ENCODE measurements at places on chromosomes 7 and 10.

- DNase-seq = no peak
Measured at GRCh38 chr7:110186334-110186733, 904.6 kb upstream of the LRRN3 start.

GRCh38 chr10:124748953-124749645, 4.9 kb upstream of the FAM53B start:
- no peak for DNase-seq

GRCh38 chr10:19250546-19250945, 201.9 kb downstream of the MALRD1 start:
- peak; percentile 24 for DNase-seq

DNA sequence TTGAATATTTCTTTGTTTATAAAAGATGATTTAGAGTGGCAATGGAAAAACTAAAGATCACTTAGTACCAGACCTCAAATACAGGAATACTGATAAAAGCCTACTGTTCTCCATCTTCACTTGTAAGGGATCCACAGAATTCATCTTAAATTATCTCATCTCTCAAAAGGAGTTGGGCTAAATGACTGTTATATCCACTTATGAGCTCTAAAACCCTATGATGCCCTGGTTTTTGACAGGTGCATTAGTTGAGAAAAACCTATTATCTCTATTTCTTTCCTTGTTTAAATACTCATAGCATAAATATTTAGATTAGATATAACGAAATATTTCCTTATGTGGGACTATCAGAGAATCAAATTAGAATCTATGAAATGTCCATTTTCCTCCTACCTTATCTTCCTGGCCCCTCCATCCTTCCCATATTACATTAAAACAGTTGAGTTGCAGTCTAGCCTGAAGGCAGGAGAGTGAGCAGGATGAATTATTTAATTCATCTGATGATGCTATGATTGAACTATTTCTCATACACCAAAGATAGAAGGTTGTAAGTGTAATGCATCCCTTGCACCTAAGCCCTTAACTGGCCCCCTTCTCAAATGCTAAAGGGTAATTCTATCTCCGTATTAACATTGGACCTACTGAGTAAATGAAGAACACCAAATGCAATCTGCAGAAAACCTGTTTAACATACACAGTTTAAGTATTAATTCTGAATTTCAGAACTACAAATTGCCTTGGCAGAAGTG, 29.7 kb downstream of the PPP3CB start:
- no peak for DNase-seq

- no peak for DNase-seq
Measured at GRCh38 chr7:101114492-101114891, 12.4 kb upstream of the SERPINE1 start.

DNA sequence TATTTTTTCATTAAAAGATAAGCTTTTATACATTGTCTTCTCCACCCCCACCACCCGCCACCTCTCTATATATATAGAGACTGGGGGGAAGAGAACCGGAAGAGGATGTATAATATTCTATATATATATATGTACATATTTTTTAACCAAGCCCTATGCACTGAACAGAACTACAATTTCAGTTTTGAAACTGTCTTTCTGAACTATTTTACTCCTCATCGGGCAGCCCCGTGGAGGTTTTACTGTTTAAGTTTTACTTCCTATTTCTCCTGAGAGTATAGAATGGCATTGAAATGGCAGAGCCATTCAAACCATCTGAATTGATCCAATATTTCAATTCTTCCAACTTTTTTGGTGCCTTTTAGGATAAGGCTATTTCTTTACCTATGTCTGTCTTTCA, 1047.1 kb downstream of the NRG3 start:
- DNase-seq = no peak

DNA sequence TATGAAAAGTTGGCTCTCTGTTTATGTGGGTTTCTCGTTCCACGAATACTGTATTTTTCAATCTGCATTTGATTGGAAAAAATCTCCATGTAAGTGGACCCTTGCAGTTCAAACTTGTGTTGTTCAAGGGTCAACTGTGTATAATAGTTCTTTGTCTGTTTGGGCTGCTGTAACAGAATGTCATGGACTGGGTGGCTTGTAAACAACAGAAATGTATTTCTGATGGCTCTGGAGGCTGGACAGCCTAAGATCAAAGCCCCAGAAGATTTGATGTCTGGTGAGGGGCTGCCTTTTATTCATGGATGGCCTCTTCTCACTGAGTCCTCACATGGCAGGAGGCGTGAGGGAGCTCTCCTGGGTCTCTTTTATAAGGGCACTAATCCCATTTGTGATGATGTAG, 36.2 kb downstream of the INPP5F start:
- no peak for DNase-seq

DNA sequence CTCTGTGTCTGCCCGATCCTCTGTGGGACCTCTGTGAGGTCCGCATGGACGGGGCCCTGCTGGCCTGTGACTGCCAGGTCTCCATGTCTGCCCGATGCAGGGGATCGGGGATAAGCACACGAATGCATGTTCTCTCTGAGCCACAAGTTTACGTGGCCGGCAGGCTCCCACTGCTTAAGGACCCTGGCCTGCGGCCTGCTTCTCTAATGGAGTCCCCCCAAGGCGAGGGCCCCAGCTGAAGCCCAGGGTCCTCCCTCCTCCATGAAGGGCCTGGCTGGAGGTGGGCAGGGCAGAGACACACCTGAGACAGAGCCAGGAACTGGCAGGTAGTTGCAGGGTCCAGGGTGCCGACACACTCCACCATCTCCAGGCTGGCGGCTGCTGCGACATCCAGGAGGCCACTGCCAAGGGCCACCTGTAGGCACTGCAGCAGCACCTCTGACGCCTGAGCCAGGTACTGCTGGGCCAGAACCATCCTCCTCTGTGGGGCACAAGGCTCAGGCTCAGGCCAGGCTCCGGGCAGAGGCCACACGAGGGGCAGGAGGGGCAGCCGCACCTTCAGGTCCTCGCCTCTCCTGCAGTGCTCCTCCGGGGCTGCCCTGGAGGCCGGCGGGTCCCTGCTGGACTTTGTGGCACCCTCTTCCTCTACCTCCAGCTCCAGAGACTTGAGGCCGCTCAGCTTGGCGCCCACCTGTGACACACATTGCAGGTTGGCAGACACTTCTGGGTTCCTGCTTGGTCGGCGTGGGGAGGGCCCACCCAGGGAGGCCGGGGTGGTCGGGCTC, 60.9 kb upstream of the NKX6-2 start:
- DNase-seq = no peak

DNA sequence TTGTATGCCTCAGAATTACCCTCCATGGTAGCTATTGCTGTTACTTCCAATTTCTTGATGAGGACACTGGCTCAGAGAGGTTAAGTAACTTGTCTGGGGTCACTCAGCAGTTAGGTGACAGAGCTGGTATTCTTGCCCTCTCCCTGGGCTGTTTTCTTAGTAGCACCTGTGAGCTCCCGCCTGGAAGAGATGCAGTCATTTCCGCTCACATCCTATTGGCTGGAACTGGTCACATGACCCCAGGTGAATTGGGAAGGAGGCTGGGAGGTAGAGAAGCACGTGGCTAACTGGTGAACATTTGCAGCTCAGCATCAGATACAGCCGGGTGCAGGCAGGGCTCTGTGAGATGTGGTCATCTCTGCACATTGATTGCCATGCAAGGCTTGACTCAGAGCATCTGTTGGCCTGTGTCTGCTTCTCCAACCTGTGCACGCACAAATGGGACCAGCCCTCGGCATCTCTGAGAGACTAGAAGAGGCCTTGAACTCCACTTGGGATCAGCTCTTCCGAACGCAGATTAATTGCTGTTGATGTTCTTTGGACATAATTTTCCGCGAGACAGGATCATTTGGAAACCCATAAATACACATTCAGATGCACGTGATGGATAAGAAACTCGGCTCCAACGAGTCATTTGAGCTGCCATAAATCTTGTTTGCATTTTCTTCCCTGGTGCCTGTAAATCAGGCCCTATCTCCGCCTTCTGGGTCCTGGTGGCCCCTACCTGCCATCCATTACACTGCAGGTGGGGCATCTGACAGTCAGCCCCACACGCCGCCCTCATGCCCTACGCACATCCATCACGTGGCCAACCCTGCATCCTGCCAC, 42.8 kb downstream of the MYL10 start:
- no peak for DNase-seq

- no peak for DNase-seq
Measured at GRCh38 chr7:30214651-30215137, 69.7 kb upstream of the ZNRF2 start.

GRCh38 chr7:28623863-28624262, 211.5 kb downstream of the CREB5 start:
- no peak for DNase-seq

DNA sequence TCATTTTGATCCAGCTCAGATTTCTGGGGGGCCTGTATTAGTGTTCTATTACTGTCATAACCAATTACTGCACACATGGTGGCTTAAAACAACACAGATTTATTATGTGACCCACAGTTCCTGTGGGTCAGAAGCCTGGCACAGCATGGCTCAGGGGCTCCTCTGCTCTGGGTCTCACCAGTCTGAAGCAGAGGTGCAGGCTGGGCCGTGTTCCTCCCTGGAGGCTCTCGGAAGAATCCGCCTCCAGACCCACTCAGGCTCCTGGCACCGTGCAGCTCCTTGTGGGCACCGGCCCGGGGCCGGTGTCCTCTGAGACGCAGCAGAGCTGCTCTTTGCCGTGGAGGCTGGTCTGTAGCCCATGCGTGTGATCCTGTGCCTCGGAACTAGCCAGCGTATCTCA, 61.5 kb downstream of the RAMP3 start:
- DNase-seq = no peak

DNA sequence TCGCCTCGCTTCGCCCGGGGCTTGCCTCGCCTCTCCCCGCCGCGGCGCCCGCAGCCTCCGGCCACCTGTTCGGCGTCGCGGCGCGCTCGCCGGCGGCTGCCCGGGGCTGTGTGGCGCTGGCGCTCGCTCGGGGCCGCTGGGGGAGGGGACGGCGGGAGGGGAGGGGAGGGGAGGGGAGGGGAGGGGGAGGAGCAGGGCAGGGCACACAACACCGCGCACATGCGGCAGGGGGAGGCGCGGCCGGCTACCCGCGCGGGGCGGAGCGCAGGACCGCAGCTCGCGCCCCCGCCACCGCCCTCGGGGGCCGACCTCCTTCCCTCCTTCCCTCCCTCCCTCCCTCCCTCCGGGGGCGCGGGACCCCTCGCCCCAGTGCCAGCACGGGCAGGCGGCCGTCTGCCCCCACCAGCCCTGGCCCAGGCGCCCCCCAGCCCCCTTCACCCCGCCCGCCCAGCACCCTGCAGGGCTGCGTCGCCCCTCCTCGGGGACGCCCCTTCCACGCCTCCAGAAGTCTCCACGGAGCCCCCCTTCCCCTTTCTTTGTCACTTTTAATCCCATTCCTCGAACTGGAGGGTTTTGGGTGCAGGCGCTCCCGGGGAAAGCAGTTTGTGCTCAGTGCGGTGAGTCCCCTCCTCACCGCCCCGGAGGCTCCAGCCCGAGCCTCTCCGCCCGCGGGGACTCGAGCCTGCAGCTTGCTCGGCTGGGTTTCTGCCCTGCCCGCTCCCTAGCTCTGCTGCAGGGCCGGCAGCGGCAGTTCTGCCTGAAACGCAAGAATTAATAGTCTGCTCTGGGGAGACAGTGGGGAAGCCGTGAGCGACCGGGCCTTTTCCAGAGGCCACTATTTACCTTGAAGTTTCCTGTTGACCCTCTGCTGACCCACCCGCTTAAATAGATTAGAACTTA, at the start of gene PARD3:
PARD3 (minus strand) TSS at position 112 of the 900 bp plus-strand sequence. CDS start 301 bp downstream, outside the sequence.
- DNase-seq = peak; percentile 79

DNA sequence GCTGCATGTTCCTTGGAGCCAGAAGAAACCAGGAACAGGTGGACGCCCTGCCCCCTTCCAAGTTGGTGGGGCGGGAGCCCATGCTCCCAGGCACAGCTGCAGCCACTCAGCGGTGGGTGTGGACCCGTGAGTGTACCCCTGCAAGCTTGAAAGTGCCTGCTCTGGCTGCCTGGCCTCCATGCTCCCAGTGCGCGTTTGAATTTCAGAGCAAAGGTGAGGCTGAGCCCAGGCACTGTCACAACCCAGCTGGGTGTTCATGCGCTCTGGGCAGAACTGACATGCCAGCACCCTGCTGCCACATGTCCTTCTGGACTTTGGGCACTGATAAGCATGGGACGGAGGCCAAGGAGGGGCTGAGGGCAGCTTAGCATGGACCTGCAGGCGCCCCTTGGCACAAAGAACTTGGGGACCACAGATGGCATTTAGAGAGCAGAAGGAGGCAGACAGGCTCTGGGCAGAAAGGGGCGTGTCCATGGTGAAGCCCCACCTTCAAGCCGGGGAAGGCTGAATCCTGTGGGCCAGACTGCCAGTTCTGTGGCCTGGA, 402.0 kb upstream of the NRG3 start:
- no peak for DNase-seq

GRCh38 chr7:121938429-121938996, 65.6 kb downstream of the PTPRZ1 start:
- DNase-seq = no peak

- DNase-seq = no peak
Measured at GRCh38 chr10:71638822-71639719, 80.5 kb downstream of the C10orf105 start.
